ENCODE measurements at places on chromosomes 7 and 10.

DNA sequence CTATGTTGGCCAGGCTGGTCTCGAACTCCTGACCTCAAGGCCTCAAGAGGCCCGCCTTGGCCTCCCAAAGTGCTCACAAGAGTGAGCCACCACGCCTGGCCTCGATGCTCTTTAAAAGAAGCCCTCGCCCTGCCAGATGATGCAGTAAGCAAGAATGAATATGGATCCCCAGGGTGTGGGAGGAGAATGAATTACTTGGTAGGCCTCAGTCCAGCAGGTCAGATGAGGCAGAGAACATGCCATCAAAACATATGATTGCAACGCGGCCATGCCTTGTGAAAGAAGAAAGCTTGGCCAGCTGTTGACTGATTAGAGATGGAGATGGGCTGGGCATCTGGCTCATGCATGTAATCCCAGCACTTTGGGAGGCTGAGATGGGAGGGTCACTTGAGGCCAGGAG, 68.7 kb downstream of the CAMK1D start:
- no peak for DNase-seq

- DNase-seq = no peak
Observed at GRCh38 chr7:81774551-81774950, 4.7 kb upstream of the HGF start.

DNA sequence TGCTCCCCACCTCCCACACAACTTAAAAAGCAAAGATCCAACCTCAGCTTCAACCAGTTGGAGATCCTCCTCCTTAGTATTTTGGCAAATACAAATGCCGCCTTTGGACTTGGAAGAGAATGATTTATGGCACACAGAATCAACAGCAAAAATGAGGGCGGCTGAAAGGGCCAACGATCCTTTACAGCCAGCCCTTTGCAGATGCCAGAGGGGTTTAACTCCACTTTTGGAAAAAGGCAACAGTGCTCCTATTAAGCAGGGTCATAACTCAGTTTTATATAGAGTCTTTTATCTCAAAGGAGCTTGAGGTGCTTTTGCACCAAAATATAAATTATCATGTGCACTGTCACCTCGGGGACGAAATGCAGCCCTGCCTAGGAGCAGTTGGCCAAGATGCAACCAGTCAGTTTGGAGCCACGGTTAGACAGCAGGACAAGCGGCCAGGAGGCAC, 56.7 kb upstream of the JCAD start:
- DNase-seq = no peak

DNA sequence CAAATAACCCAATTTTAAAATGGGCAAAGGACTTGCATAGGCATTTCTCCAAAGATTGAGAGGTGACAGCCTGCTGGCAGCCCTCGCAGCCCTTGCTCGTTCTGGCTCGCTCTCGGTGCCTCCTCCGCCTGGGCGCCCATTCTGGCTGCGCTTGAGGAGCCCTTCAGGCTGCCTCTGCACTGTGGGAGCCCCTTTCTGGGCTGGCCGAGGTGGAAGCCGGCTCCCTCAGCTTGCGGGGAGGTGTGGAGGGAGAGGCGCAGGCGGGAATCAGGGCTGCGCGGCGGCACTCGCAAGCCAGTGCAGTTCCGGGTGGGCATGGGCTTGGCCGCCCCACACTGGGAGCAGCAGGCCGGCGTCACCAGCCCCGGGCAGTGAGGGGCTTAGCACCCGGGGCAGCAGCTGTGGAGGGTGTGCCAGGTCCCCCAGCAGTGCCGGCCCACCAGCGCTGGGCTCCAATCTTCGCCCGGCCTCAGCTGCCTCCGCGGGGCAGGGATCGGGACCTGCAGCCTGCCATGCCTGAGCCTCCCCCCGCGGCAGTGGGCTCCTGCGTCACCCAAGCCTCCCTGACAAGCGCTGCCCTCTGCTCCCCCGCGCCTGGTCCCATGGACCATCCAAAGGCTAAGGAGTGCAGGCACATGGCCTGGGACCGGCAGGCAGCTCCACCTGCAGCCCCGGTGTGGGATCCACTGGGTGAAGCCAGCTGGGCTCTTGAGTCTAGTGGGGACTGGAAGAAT, 54.0 kb upstream of the GALNT17 start:
- no peak for DNase-seq

DNA sequence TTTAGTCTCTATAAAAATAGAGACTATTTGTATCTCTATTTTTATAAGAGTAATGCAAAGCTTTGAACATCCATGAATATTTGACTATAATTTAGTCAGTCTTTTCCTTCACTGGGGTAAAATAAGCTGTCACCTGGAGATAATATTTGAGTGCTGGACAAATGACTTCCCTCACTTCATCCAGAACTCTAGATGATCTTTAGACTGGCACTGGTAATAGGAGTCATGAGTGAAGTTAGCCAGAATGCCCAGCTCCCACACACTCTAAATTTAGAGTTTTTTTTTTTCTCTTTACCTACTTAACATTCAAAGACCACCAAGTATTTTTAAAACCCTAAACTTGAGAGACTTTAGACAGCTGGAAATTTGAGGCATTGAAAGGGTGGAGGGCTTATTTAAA, 100.7 kb downstream of the LSMEM1 start:
- no peak for DNase-seq

- DNase-seq = no peak
Observed at GRCh38 chr7:114790521-114790920, 131.4 kb upstream of the MDFIC start.

DNA sequence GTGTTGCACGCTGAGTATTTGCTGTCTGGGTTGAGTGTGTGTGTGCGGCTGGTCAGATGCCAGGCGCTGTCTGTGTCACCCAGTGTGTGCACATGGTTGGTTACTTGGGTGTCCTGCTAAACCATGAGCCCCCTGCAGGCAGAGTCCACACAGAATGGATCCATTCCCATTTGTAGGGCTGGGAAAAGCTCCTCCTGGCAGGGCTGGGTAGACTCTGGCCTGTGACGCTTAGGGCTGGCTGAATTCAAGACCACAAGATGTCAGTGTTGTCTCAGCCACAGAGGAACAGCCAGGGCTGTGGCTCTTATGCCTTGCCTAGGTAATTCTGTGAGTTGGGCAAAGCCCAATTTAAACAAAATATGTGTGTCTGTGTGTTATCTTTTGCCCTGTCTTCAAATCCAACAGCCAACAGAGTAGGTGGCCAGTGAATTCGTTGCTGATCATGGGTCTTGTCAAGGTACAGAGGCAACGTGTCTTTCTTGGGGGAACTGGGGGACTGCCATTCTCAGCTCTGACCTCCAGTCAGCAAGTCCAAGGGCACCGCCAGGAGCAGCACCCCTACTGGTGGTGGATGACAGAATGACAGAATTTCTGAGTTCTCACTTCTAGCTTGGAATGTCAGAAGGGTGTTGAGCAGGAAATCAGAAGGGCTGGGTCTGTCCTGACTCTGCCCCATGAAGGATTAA, 285.1 kb downstream of the CCSER2 start:
- no peak for DNase-seq

DNA sequence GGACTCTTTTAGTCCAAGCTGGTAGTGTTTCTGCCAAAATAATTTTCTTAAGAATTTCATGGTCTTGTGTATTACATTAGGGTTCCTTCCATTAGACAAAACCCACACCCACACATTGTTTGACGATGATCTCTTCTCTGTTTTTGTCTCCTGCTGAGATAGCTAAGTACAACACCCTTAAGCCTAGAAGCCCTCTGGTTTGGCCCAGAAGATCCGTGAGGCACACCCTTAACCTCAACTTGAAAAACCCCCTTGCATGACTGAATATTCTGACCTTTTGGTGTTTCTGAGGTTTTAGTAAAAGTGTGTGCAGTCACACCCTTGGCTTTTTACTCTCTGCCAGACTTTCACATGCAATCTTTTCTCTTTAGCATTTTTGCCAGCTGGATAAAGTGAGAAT, 29.3 kb upstream of the ERCC6 start:
- DNase-seq = no peak

- DNase-seq = no peak
Observed at GRCh38 chr7:98802781-98803110, 67.1 kb downstream of the TMEM130 start.

GRCh38 chr10:16436367-16436757, 448 bp upstream of the PTER start:
- peak; percentile 47 for DNase-seq

GRCh38 chr10:103630156-103630555, 136.7 kb downstream of the NEURL1 start:
- no peak for DNase-seq

GRCh38 chr7:64655811-64656210, 10.1 kb upstream of the ZNF107 start:
- DNase-seq = no peak

DNA sequence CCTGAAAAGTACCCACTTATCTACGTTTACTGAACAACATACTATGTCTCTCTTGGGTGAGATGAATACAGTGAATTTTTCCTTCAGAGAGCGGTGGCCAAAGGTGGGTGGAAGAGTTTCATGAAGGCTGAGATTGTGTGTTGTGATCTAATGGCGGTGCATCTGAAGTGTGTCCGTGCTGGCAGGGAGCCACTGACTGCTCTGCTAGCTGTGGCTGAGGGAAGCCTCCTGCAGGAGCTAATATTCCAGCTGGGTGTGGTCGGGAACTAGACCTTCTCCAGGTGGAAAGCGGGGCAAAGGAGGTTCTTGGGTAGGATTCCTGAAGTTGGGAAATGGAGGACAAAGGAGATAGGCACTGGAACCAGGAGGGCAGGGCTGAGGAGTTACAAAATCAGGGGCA, 69.2 kb upstream of the GRB10 start:
- DNase-seq = no peak

DNA sequence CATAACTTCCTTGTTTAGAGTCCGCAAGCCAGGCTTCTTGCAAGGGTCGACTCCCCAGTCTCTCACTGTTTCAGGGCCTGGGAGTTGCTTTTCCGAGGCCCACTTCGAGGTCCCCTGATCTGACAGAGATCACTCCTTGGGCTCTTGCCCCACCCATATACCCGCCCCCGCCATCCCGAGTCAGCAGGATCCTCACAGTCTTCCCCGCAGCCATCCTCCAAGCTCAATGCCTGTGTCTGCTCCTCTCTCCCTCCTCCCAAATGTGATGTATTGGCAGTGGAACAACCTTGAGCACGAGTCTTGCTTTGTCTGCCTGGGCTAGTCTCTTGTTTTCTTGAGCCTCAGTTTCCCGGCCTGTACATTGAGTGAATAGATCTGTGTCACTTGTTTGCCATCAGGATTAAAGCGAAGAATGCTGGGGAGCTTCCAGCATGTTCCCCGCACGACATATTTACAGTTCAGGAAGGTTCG, 2.4 kb upstream of the HMX2 start:
- DNase-seq = no peak

GRCh38 chr7:4111166-4111565, 570.9 kb upstream of the FOXK1 start:
- no peak for DNase-seq

DNA sequence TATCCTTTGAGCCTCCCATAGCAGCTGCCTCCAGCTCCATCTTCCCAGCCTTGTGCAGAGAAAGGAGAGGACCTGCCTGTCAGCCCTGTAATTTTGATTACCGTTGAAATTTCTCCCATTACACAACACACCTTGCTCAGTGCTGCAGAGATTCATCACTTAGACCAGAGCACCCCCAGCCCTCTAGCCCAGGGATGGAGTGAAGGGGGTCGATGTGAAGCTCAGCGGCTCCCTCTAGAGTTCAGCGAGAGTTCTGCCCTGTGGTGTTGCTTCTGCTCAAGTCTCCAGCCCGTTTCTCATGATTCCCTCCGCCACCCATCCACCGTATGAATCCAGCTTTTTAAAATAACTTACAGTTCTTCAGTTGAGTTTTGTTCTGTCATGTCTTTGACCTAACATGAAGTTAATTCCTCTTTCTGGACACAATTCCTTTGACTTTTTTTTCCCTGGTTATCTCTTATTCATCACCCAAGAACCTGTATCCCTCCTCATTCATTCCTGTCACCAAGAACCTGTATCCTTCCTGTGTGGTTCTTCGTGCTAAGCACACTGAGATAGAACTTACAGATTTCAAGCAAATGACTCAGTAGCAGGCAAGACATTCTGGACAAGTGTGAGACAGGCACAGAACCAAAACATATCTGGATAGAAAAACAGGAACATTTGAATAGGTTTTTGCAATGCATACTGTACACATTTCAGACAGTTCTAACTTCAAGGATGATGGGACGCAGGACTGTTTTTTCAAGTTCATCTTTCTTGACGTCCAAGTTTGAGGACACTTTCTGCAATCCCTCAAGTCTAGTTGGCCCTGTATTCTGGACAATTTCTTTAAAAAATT, 35.0 kb upstream of the ZNF32 start:
- no peak for DNase-seq

- no peak for DNase-seq
Observed at GRCh38 chr10:26242706-26243350, 26.3 kb downstream of the GAD2 start.

GRCh38 chr10:102802920-102803534, 34.2 kb downstream of the CYP17A1 start:
- DNase-seq = no peak

DNA sequence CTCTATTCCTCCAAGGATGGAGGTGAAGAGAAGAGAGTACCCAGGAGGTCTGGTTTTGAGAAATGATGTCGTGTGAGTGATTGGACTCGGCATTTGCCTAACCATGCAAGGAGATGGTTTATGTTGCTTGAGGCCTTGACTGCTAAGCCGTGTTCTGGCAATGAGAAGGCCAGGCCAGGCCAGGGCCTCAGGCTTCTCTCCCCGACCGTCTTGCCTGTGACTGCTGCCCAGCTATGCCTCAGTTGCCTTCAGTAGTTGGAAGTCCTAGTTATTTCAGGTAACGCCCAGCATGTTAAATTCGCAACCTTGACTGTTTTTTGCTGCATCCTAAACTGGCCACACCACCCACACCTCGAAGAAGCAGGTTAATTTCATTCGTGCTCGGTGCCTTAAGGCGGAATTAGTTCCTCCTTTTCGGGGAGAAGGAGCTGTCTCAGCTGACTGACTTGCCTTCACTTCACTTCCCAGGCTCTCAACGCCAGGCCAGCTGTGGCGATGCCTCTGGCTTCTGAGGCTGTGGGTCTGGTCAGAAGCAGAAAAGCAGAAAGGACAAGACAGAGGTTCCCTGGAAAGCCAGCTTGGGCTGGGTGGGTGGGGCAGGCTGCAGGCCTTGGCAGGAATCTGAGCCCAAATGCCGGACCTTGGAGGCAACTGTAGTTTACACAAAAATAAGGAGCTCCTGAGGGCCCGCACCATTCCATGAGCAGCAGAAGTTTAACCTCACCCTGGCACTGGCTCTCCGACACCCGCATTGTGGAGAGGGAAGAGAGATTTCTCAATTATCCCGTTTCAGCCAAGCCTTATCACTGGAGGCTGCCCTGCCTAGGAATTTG, 61.9 kb upstream of the SAMD8 start:
- DNase-seq = no peak

DNA sequence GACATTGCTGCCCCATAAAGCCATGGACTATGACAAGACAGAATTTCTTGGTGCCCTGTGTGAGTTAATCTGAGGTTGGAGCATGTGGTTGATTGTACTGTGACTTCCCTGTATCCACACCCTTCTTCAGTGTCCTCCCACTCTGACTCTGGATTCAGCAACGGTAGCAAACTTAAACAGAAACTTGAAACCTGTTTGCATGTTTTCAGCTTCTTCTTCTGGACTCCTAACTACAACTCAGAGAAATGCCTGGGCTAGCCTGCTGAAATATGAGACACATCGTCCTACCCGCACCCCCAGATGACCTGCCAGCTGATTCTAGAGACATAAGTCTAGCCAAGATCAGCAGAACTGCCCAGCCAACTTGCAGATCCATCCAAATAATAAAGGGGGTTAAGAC, 78.4 kb downstream of the IPMK start:
- DNase-seq = no peak

GRCh38 chr10:90138844-90139243, 437.5 kb downstream of the KIF20B start:
- DNase-seq = no peak

GRCh38 chr7:40072268-40072667, 62.2 kb downstream of the MPLKIP start:
- no peak for DNase-seq

- DNase-seq = no peak
Observed at GRCh38 chr10:48468866-48469511, 135.9 kb downstream of the ARHGAP22 start.
